Kidney glomerular epithelial cell (primary cell): ENCODE measurements at places on chromosomes 3 and 15.

DNA sequence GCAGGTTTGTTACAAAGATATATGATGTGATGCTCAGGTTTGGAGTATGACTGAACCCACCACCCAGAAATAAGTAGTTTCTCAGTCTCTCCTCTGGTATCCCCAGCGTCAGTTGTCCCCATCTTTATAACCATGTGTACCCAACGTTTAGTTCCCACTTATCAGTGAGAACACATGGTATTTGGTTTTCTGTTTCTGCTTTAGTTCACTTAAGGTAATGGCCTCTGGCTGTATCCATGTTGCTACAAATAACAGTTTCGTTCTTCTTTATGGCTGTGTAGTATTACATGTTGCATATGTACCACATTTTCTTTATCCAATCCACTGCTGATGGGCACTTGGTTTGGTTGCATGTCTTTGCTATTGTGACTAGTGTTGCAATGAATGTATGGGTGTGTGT, 132.3 kb downstream of the LMLN start:
- no peak for DNase-seq

DNA sequence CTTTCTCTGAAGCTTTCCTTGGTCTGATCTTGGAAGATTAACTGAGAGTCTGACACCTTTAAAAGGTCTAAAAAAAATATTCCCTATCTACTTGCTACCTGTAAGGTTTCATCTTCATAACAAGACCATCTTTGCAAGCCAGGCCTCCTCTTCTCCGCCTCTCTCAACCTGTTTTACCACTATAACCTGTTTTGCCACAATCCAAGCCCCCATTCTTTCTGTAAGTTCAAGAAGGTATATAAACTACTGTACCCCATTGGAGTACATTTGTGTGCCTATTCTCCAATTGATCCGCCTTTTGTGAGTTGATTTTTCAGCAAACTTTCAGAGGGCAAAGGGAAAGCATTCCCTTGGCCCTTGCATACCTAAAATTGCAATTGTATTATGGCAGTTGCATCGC, 319.3 kb upstream of the NECTIN3 start:
- no peak for DNase-seq

GRCh38 chr3:183233966-183234365, 19.1 kb upstream of the B3GNT5 start:
- DNase-seq: no peak

DNA sequence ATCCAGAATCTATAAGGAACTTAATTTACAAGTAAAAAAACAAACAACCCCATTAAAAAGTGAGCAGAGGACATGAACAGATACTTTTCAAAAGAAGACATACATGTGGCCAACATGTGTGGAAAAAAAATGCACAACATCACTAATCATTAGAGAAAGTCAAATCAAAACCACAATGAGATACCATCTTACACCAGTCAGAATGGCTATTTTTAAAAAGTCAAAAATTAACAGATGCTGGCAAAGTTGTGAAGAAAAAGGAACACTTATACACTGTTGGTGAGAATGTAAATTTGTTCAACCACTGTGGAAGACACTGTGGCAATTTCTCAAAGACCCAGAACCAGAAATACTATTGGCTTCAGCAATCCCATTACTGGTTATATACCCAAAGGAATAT, 830.0 kb upstream of the ALCAM start:
- DNase-seq: no peak

DNA sequence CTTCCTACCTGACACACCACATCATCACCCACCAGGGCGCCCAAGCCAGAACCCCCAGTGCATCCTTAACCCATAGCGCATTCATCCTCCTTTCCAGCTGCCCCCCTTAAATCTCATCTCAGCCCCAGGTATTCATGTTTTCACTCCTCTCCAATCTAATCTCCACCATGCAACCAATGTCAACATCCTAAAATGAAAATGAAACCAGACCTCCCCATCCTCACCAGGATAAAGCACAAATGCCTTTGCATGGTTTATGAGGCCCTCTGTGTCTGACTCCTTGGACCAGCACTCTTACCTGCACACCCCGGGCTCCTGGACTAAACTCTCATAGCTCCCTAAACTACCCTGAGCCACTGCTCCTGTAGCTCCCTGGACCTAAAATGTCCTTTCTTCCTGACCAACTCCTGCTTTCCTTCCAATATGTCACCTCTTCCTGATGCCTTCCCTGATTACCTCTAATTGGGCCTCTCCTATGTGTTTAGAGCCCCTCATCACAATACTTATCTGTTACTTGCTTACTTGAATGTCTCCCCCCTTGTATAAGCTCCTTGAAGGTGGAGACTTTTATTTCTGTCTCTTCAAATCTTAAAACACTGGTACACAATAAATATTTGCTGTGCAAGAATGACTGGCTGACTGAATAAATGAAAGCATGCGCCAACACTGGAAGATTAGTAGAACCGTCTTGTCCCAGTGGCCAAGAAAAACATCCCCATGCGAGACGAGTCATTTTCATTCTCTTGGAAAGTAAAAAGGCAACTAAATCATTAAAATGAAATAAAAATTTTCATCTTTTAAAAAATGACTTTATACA, 142.5 kb downstream of the XXYLT1 start:
- DNase-seq: no peak
